ENCODE measurements at places on chromosomes 1 and 21. TPM values are rescaled to one million over a fixed set of nuclear protein-coding genes. Genes with fewer than 3 reads are reported as not detected.

CD1B gene
- total RNA-seq = not detected

ABCA4 gene
- 4.8 TPM for total RNA-seq

CHRNB2 gene
- not detected for total RNA-seq

TRNP1 gene
- total RNA-seq = 8.8 TPM

MEGF6 gene
- total RNA-seq = 121 TPM

CHIT1 gene
- total RNA-seq = not detected

KPRP gene
- total RNA-seq = not detected

C1orf185 gene
- total RNA-seq = not detected

PTCH2 gene
- not detected for total RNA-seq

DNTTIP2 gene
- total RNA-seq = 13.9 TPM

CHAF1B gene
- 4.9 TPM for total RNA-seq

KCNK2 gene
- 2.8 TPM for total RNA-seq

PTPN7 gene
- not detected for total RNA-seq

TTLL10 gene
- total RNA-seq = not detected

MCOLN3 gene
- 0.35 TPM for total RNA-seq

SPRR1A gene
- not detected for total RNA-seq

ZSWIM5 gene
- 0.12 TPM for total RNA-seq

FNDC5 gene
- total RNA-seq = not detected

KHDRBS1 gene
- total RNA-seq = 123 TPM

CELA3B gene
- not detected for total RNA-seq
